ENCODE measurements at places on chromosomes 6 and 20.
A peak's percentile ranks its signal among the peaks of the same experiment; 100 is the strongest.

DNA sequence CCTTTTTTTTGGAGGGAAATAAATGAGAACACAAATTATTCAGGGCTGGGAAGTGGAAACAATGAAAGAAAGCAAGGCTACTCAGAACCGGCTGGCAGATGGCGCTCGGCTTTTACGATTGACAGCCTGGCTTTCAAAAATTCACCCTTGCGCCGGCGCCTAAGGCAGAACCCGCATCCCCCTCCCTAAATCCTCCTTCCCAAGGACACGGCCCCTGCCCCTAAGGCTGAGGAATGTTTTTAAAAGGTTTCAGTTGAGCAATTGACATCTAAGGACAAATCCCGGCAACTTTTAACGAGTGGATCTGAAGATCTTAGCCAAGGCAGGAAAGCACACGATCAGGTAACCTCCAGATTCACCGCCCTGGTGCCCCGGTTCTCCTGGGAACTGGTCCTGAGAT lies 16.3 kb downstream of the GNAS start:
- no peak for DNase-seq

- no peak for DNase-seq
These were observed 58.0 kb upstream of the SLC35F1 start for GRCh38 chr6:117849087-117849486.

DNA sequence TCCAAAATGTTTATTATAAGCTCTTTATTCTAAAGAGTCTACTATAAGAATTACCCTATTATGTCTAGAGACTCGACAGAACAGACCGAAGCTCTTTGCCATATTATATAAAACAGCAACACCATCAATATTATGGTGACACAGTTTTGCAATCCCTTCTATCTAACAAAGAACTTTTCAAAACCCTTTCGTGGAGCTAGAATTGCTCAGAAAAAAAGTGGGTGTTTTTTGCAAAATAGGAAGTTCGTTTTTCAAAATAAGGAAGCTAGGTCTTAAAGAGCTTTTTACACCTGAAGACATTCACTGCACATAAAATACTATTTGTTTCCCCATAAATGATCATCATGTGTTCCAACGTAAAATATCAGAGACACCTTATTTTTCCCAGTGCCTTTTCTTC lies 240.0 kb downstream of the FOXC1 start:
- no peak for DNase-seq

DNA sequence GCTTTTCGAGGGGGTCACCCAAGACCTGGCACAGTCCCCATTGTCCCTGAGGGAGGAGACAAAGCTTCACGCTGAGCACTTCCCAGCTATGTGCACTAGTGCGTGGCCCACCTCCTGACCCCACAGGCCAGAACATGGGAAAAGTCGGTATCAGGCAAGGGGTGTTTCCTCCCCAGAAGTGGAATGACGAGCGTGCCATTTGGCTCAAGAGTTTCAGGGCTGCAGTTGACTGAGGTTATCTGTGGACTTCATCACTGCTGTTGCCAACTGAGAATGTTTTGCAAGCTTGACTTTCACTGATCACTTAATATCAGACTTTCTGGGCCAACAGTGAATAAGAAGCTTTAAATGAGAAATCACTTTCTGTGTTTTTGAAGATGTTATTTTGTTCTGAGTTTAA lies 137.0 kb upstream of the AFDN start:
- DNase-seq, result no peak

- peak; percentile 28 for DNase-seq
These were observed 61.4 kb downstream of the BMP2 start for GRCh38 chr20:6828794-6829423.

DNA sequence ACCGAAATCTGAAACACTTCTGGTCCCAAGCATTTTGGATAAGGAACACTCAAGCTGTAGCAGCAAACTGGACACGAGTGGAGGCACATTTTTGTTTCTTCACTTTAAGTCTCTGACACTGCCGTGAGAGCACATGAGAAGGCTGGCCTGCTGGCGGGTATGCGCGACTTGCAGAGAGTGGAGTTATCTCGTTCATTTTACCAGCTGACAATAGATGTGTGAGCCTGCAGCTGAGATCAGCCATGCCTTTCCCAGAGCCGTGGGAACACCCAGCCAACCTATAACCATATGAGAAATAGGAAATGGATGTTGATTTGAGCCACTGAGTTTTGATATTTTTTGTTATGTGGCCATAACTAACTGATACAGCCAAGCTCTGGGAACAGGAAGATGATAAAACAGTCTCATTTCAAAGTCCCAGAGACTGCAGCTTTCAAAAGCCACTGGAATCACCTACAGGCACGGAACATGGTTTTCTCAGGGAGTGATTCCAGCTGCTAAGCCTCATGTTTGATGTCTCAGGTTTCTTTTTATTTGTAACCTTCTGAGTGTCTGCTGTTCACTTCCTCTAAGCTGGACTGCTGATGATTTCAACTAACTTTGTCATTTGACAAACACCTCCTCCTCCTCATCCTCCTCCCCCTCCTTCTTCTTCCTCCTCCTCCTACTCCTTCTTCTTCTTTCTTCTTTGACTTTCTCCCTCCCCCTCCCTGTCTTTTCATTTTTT lies 28.6 kb upstream of the LAMP5 start:
- no peak for DNase-seq

DNA sequence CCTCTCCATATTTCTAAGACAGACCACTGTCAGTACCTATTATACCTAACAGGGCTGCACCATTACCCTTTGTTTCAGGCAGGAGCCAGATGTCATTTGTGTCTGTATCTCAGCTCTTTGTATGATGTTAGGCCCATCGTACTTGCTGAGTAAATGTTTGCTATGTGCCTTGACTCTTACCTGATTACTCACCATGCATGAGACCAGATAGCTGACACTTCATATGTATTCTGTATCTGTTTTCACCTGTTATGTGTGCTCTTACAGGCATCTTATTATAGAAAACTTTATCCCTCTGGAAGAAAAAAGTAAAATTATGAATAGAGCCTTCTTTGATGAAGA lies 31.7 kb upstream of the ASXL1 start:
- DNase-seq, result no peak

GRCh38 chr6:22328474-22328873 lies 31.6 kb upstream of the PRL start:
- DNase-seq, result no peak

GRCh38 chr20:20815711-20816455 lies 103.4 kb upstream of the RALGAPA2 start:
- no peak for DNase-seq

GRCh38 chr6:137676888-137677287 lies 182.7 kb upstream of the OLIG3 start:
- DNase-seq, result no peak

- no peak for DNase-seq
These were observed 21.6 kb upstream of the MCM3 start for GRCh38 chr6:52305948-52306767.

DNA sequence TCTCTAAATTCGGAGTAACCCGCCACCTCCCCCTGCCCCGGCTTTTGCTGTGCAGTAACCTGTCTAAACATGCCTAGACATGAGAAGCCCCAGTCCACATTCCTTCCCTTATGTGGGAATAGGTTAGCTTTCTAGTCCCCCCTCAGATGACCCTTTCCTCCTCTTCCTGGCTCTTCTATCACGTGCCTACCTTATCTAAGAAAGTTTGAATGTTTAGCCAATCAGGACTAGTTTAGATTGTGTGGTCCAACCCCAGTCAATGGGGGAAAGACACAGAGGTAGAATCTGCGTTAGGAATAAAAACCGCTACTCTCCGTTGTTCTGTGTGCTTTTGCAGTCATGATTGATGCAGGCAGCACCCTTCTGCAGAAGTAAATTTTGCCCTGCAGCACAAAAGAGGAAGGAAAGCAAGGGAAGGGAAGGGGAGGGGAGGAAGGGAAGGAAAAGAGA lies 69.0 kb upstream of the CD93 start:
- DNase-seq, result no peak

- DNase-seq, result no peak
These were observed 21.7 kb upstream of the EPB41L1 start for GRCh38 chr20:36132802-36133211.

GRCh38 chr6:119728935-119729334 lies 379.4 kb upstream of the MAN1A1 start:
- no peak for DNase-seq

DNA sequence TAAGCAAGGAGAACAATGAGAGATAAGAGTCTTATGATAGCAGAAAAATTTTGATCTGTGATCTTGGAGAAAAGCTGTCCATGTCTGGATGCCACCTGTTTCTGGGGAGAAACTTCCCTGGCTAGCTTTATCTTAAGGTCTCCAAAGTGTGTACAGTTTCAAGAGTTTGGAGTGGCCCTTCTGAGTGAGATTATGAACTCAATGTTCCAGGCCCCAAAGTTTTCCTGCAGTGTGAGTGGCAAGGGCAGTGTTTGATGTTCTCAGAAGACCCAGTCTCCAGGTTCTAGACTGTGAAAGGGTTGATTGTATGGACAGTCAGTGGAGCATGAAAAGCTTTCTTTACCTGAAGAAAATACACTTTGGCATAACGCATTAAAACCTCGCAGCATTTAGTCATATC lies 121.7 kb downstream of the OLIG3 start:
- no peak for DNase-seq

DNA sequence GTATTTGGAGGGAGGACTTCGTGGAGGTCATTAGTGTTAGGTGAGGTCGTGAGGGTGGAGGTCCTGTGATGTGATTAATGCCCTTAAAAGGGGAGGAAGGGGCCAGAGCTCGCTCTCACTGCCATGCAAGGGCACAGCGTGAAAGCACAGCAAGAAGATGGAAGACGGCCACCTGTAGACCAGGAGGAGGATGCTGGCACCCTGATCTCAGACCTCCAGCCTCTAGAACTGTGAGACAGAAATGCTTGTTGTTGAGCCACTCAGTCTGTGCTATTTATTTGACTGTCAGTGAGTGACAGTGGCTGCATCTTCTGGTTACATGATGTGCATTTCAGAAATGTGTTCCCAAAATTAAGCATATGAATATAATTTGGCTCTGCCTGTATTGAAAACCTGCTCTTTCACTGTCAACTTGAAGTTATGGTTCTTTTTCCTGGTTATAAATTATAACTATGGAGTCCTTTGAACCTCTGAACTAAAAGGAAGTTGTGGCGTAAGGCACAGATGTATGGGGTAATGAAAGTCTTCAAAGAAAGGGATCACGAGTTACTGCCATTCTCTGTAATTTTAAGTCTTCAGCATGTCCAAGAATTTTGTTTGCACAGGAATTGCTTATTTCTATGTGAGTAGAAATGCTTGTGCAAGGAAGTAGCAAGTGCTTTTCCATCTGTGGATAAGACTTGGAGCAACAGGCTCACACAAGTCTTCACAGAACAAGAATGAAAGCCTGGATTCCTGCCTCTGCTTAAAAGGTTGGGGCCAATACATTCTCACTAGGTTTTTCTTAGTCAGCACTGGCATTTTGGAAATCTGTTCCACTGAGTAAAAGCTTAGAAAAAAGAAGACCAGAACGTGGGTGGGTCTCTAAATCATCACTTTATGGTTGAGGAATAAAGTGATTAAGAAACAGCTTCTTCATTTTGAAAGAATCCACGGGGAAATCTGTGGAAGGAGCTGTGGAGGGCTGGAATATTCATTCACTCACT lies 10.3 kb downstream of the PPP1R14C start:
- no peak for DNase-seq

GRCh38 chr20:64160118-64160517 lies 4.1 kb upstream of the MYT1 start:
- DNase-seq, result no peak

DNA sequence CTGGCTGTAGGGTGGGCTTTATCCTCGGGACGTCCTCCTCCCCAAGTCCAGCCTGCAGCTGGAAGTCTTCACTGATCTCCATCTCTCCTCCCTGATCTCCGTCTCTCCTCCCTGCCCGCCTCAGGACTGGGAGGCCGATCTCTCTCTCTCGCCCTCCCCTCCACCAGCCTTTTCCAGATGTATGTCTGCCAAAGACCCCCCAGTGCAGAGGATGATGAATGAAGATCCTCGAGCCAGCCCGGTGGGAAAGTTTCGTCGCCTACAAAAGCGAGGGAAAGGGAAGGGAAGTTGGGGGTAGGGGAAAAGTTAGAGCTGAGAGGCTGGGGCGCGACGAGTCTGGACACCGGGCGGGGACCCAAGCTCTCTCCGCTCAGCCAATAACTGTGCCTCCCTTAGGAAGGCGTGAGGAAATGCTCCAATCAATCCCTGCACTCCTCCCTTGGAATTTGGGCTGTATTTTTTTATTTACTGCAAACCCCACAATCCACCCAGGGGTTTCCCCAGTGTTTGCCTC lies 595 bp upstream of the SRF start:
- DNase-seq, result no peak

- no peak for DNase-seq
These were observed 8.2 kb upstream of the RAE1 start for GRCh38 chr20:57342829-57343228.

- DNase-seq, result no peak
These were observed 8.8 kb upstream of the TRIM31 start for GRCh38 chr6:30121446-30122366.

DNA sequence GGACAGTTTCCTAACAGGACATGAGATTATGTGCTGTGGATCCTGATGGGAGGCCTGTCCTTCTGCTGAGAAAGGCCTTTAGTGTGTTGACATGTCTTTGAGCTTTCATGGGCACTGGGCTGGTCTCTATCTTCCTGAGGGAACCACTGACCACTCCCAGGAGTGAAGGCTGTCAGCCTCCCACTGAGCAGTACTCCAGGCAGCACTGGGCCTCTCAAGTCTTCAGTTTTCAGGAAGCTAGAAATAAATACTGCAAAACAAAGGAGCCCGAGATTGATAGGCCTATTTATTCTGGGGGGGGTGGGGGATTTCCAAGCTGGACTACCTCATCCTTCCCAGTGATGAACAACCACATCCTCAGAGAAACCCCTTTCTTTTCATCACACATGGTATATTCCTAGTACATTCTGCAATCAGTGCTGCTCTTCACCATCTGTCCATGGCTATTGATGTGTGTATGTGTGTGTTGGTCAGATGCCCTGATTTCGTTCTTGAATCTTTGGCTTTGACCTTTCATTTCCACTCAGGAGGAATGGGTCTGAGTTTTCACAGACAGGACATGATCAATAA lies 180.9 kb upstream of the SPTLC3 start:
- DNase-seq, result no peak

DNA sequence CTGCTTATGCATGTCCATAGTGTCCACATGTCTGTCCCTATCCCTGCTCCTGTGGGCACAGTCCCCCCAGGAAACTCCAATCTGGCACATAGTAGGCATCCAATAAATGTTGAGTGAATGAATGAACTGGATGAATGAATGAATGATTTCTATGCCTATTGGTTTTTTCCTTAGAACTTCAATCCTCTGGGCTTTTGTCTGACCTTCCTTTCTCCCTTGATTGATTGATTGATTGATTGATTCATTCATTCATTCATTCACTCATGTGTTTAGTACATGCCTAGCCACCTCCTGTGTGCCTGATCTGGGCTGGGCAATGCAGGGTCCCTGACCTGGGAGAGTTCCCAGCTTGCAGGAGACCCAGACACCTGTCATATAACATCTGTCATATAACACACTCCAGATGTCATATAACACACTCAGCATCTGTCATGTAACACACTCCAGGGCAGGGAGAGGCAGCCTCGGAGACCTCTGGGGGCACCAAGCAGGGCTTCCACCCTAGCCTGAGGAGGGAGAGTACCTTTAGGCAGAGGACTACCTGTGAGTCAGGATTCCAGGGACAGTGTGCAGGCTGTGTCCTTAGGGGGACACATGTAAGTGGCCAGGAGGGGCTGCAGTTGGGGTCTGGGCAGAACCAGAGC lies 17.9 kb downstream of the VSTM2L start:
- DNase-seq, result no peak

GRCh38 chr6:157789861-157790260 lies 33.2 kb upstream of the SNX9 start:
- no peak for DNase-seq
